ENCODE measurements at places on chromosomes 5 and 9.

GRCh38 chr9:131096269-131097125 lies at the start of gene AIF1L:
TSS of gene AIF1L (plus strand) at chr9:131096531. CDS start at chr9:131096630, 99 bp downstream.
- no peak for DNase-seq

DNA sequence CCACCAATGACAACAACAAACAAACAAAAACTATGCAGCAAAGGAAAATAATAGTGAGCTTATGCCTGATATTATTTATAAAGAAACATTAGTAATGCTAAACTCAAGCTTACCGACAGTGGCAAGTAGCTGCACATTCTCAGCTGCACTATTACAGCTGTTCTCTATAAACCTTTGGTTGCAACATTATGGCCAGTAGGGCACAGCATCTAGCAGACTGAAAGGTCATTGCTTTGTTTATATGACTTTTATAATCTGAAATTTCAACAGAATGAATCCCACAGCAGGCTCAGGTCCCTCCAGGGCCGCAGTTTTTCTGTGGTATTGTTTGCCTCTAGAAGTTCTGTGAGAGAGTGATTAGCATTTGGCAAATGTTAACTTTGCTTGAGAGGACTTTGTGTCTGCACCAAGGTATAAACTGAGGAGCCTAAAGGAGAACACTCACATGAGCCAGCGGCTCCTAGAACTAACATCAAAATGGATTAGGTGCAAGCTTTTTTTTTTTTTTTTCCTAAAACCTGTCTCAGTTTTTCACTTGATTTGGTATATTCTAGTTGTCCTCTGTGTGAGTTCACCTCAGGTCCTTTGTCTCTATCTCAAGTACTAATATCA lies 58.3 kb downstream of the IZUMO3 start:
- no peak for DNase-seq

DNA sequence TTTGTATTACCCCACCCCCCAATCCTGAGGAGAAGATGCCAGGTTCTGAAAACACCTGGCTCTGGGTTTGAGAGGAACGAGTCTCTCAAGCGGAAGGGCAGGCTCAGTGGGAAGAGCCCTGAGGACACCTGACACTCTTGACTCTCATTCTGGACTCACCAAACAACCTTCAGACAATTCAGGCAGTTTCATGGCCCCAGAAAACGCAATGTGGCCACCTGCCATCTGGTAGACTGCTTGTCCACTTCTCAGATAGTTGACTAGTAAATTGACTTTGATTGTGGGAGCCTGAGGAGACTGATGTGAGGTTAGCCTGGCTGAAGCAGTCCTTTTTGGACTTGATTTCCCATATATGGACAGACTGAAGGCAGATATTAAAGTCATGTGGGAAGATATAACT lies 117.5 kb upstream of the FSTL4 start:
- DNase-seq = no peak

- DNase-seq = no peak
Observed at GRCh38 chr9:34512131-34513078, 10.4 kb downstream of the ENHO start.

DNA sequence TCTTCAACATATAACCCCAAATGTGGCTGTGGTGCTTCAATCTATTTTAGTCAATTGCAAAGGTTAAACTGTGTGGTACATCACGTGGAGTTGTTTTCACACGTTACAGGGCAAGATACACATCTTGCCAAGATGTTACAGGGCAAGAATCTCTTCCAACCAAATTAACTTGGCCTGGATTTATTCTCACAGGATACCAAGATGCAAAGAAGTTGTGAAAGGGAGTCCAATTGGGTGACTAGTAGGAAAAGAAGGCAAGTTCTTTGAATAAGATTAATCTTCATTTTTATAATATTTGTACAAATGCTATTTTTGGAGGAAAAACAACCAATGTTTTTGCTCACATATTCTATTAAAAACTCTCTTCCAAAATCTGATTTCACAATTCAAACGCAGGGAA lies 4.8 kb upstream of the IFNA8 start:
- no peak for DNase-seq

DNA sequence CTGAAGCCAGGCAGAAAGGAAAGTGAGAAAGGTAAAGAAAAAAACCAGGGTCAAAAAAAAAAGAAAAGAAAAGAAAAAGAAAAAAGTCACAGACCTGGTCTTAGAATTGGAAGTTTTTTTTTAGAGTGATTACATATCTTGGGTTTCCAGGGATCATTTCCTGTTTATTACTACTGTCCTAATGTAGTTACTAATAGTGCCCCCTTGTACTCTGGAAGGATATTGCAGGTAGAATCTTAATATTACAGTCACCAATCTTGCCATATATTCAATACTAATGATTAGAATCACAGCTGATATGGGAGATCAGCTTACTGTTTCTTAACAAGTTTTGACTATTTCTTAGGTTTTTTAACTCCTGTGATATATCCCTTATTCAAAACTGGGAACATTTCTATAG lies 543.2 kb upstream of the CDH6 start:
- DNase-seq = no peak

DNA sequence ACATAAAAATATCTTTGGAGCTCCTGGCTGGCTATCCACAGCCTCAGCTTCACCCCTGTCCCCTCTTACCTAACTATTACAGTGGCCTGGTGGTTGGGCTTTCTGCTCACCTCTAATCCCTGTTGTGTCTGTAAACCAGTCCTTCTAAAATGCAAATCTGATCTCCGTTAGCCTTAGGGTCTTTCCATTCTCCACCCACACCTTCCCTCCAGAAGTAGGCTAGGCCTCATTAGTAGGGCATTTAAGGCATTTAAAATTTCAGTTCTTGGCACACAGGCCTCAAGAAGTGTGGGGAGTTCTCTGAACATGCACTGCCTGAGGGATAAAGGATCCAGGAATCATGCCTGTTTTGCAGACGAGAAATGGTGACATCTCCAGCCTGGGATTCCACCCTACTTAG lies 26.4 kb upstream of the STC2 start:
- no peak for DNase-seq

Data from T-helper 2 cell (primary cell).